Esophagus squamous epithelium (tissue), 5 donors: ENCODE measurements at places on chromosomes 6 and 20. TPM values are rescaled to one million over a fixed set of nuclear protein-coding genes. Genes with fewer than 3 reads are reported as not detected.

DNA sequence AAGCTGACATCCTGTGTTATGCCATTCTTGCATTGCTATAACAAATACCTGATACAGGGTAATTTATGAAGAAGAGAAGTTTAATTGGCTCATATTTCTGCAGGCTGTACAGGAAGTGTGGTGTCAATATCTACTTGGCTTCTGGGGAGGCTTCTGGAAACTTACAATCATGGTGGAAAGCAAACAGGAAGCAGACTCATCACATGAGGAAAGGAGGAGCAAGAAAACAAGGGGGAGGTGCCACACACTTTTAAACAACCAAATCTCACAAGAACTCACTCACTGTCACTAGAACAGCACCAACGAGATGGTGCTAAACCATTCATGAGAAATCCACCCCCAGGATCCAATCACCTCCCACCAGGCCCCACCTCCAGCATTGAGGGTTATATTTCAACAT is 143.1 kb upstream of the GGTLC1 start:
- H3K4me3 ChIP-seq: no peak overlapping the region
- no peaks in the 10 kb centered on the region for H3K27me3 ChIP-seq
- peaks cover 8% of the 10 kb centered on the region for H3K4me1 ChIP-seq
- DNase-seq: no peak
- no peaks in the 10 kb centered on the region for H3K36me3 ChIP-seq

The RALY gene
- total RNA-seq: 70.3 TPM

DNA sequence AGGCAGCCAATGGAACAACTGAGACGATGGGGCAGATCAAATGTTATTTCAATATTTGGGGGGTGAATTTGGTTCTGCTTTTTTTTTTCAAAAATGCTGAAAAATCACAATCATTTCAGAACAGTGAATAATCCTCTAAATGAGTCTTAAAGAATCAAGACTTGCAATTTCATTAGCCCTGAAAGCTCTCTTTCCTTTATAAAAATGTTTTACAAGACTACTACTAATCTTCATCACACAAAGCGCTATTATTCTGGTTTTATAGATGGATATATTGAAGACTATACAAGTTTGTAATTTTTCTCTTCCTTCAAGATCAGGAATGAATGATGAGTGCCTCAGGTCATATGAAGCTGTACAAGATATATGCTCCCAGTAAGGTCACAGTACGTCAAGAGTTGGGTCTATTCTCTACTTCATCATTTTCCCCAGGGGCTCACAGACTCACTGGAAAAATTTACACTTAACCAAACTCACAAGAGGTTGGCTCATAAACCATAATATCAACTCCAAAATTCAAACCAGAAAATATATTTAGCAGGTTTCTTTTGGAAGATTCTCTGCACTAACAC is 19.5 kb downstream of the RNF24 start:
- H3K27ac ChIP-seq: no peak overlapping the region
- no peaks in the 10 kb centered on the region for H3K4me1 ChIP-seq
- H3K27me3 ChIP-seq: no peaks in the 10 kb centered on the region
- no peak for DNase-seq
- H3K4me3 ChIP-seq: no peak overlapping the region

DNA sequence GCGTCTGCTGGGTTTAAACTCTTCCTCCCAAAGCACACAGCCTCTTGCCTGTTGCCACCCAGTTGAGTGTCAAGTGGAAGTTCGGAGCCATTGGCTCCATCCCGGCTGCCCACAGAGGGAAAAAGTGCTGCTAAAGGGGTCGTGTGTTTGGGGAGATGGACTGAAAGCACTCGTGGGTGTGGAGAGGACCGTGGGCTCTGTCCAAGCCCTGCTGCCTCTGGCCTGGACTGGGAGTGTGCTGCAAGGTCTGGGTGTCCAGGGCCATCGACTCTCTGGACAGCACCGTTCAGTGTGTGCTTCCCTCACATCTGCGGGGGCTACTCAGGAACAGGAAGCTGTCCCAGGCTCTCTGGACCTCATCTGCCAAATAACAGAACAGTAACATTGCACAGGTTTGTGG is 269.3 kb downstream of the DLL1 start:
- H3K36me3 ChIP-seq: no peaks in the 10 kb centered on the region
- H3K4me1 ChIP-seq: peaks cover 37% of the 10 kb centered on the region
- no peak overlapping the region for H3K27ac ChIP-seq
- no peak for DNase-seq
- no peak overlapping the region for H3K4me3 ChIP-seq
- peaks cover 78% of the 10 kb centered on the region for H3K27me3 ChIP-seq

DNA sequence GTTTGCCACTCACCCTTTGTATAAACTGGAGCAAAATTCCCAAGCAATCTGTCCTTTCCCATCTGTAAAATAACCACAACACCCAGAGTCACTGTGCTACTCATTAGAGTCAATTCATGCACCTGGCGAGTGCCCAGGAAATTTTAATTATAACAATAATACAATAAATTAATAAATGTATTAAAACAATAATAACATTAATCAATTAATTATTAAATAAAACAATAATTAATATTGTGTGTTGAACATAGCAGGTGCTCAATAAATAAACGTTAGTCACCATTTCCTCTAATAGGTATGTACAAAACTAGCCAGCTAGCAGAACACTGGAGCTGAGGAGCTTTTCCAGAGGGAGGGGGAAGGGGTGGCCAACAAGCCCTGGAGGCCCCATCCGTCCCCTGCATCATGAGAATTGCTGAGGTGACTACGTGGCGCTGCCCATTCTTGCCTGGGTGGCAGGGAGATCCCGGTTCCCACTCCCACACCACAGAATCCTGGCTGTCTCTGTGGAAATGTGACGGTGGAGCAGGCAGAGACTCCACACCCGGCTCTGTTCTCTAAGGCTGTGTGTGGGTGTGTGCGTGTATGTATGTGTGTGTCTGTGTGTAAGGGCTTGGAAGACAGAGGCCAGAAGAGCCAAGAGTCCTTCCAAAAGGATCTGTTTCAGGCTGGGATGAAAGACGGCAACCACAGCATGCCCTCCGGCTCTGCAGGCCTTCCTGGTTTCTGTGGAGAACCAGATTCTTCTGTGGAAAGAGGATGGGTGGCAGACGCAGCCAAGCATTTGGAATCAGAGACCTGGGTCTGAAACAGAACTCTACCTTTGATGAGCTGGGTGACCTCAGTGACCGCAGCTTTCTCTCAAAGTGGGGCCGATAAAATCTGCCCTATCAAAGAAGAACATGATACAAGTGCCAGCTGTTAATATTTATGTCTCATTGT is 18.8 kb upstream of the EZR start:
- no peaks in the 10 kb centered on the region for H3K27me3 ChIP-seq
- peak overlapping the region; percentile 57 for H3K27ac ChIP-seq
- H3K4me3 ChIP-seq: no peak overlapping the region
- H3K36me3 ChIP-seq: no peaks in the 10 kb centered on the region
- peaks cover 31% of the 10 kb centered on the region for H3K4me1 ChIP-seq

GRCh38 chr6:166005401-166005943 is 162.2 kb downstream of the TBXT start:
- no peak for DNase-seq
- H3K36me3 ChIP-seq: no peaks in the 10 kb centered on the region
- peaks cover 12% of the 10 kb centered on the region for H3K27me3 ChIP-seq
- peak overlapping the region; percentile 74 for H3K27ac ChIP-seq
- H3K4me3 ChIP-seq: peak overlapping the region; percentile 59

DNA sequence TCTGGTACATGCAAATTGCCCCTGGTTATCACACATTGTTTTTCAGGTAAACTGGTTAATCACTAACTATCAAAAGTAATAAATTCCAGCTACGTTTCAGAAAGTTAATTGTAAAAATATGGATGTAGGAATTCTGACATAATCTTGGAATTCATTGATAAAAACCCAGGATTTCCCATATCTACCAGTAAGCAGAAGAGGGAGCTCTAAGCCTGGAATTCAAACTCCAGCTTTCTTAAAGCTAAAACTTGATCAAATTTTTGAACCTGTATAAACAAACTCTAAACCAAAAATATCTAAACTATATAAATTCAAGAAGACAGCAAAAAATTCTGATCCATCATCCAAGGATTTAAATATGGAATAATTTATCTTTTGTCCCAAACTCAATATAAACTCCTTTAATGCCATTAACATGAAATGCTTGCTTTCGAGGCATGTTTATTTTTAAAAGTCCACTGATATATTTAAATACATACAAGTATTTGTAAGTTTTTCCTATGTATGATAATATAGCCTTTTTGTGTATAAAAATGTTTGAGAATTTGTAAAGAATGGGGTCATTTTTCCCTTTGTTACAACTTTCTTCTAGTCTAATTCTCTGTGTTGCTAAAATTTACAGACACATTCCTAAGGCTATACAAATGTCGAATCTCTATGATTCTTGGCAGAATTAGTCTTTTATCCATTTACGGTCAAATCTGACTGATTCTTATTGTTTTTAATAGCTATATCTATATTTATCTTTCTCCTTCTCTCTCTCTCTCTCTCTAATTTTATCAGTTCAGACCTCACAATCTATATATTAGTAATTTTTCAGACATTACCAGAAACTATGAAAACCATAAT is 91.4 kb upstream of the RNF217 start:
- H3K27ac ChIP-seq: no peak overlapping the region
- no peaks in the 10 kb centered on the region for H3K4me1 ChIP-seq
- no peaks in the 10 kb centered on the region for H3K27me3 ChIP-seq
- H3K4me3 ChIP-seq: no peak overlapping the region
- no peaks in the 10 kb centered on the region for H3K36me3 ChIP-seq

DNA sequence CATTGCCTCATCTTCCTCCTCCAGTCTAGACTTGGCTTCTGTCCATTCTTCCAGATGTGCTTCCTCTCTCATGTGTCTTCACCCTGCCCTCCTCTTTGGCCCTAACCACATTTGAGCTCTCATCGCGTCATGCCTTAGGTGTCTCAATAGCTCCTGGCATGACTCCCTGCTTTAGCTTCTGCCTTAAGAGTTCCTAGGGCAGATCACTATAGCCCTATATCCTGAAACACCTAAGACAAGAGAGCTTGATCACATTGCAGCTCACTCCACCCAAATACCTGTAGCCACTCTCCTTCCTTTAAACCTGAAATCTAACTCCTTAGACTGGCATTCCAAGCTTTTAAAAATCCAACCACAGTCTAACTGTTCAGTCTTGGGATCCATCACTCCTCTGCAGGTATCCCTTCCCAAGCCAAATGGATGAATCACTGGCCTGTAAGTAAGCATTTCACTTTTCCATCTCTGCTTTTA is 69.0 kb upstream of the STXBP5 start:
- DNase-seq: no peak
- no peaks in the 10 kb centered on the region for H3K27me3 ChIP-seq
- no peaks in the 10 kb centered on the region for H3K36me3 ChIP-seq
- no peak overlapping the region for H3K27ac ChIP-seq

DNA sequence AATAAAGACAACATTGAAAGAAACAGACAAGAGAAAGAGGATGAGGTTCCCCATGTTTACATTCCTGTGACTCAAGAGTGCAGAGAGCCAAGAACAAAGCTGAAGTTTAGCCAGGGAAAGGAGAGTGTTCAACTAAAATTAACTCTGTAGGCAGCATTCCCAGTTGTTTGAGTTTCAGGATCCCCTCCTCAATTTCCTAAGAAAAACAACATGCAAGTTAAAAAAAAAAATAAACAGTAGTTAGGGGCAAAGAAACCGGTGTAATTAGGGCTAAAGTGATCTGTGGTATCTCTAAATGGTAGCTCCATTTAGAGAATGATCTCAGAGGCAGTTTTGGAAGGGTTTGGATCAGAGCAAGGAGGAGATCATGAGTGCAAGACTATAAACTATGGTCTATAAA is 30.9 kb upstream of the RAB23 start:
- DNase-seq: no peak
- H3K27ac ChIP-seq: peak overlapping the region; percentile 79
- H3K4me3 ChIP-seq: no peak overlapping the region

DNA sequence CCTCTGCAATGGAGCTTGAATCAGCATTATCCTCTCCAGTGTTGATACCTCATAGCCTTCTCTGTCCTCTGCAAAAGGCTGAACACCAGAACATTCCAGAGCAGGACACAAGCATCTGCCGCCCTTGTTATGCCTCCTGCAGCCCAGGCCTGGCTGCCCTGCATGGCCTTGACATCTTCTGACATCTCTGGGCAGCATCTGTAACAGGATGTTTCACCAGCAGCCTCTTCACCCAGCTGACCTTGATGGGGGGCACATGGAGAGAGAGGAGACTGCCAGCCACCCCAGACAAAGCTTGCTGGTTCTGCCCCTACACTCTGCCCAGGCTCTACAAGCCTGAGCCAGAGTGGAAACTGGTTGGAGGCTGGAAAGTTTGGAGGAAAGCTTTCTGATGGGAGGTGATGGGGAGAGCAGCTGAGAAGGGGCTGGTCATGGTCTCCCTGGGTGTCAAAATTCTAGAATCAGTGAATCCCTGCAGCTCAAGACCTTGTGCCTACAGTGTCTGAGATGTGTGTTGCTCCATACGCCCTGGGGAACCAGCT is 145.1 kb downstream of the MRPL14 start:
- DNase-seq: no peak
- no peak overlapping the region for H3K27ac ChIP-seq
- no peak overlapping the region for H3K4me3 ChIP-seq
- H3K36me3 ChIP-seq: no peaks in the 10 kb centered on the region
- H3K4me1 ChIP-seq: peaks cover 10% of the 10 kb centered on the region

GRCh38 chr6:111556004-111556403 is 49.7 kb downstream of the TRAF3IP2 start:
- H3K27me3 ChIP-seq: no peaks in the 10 kb centered on the region
- no peak for DNase-seq
- H3K36me3 ChIP-seq: no peaks in the 10 kb centered on the region
- peak overlapping the region; percentile 78 for H3K27ac ChIP-seq

GRCh38 chr6:149636124-149636523 is 12.4 kb downstream of the KATNA1 start:
- no peak overlapping the region for H3K4me3 ChIP-seq
- no peak for DNase-seq
- peaks cover 65% of the 10 kb centered on the region for H3K36me3 ChIP-seq
- H3K27ac ChIP-seq: no peak overlapping the region

The TRAPPC3L gene
- not detected for total RNA-seq

GRCh38 chr6:112413780-112414179 is 66.7 kb downstream of the RFPL4B start:
- H3K27ac ChIP-seq: no peak overlapping the region
- H3K4me3 ChIP-seq: no peak overlapping the region
- H3K36me3 ChIP-seq: no peaks in the 10 kb centered on the region
- no peaks in the 10 kb centered on the region for H3K27me3 ChIP-seq
- no peaks in the 10 kb centered on the region for H3K4me1 ChIP-seq

- peak overlapping the region; percentile 85 for H3K27ac ChIP-seq
- no peak for DNase-seq
- peaks cover 63% of the 10 kb centered on the region for H3K4me1 ChIP-seq
- no peaks in the 10 kb centered on the region for H3K27me3 ChIP-seq
Observed at GRCh38 chr6:53794137-53794719, 577 bp upstream of the LRRC1 start.

The NFATC2 gene
- 0.83 TPM for total RNA-seq

- no peaks in the 10 kb centered on the region for H3K4me1 ChIP-seq
- no peak for DNase-seq
- no peak overlapping the region for H3K4me3 ChIP-seq
Observed at GRCh38 chr20:58976061-58976730, 4.9 kb upstream of the NELFCD start.

GRCh38 chr6:166635013-166635970 is 8.2 kb upstream of the RPS6KA2 start:
- H3K4me3 ChIP-seq: no peak overlapping the region
- peaks cover 19% of the 10 kb centered on the region for H3K4me1 ChIP-seq
- no peak for DNase-seq
- H3K27me3 ChIP-seq: no peaks in the 10 kb centered on the region
- H3K36me3 ChIP-seq: no peaks in the 10 kb centered on the region

The CDH22 gene
- total RNA-seq: 2.3 TPM

GRCh38 chr6:36545767-36546307 is 1.4 kb downstream of the STK38 start:
- H3K4me1 ChIP-seq: peaks cover 22% of the 10 kb centered on the region
- H3K27ac ChIP-seq: peak overlapping the region; percentile 95
- no peaks in the 10 kb centered on the region for H3K27me3 ChIP-seq
- H3K4me3 ChIP-seq: peak overlapping the region; percentile 77
- no peaks in the 10 kb centered on the region for H3K36me3 ChIP-seq
